ENCODE measurements at places on chromosomes 7 and 10.

DNA sequence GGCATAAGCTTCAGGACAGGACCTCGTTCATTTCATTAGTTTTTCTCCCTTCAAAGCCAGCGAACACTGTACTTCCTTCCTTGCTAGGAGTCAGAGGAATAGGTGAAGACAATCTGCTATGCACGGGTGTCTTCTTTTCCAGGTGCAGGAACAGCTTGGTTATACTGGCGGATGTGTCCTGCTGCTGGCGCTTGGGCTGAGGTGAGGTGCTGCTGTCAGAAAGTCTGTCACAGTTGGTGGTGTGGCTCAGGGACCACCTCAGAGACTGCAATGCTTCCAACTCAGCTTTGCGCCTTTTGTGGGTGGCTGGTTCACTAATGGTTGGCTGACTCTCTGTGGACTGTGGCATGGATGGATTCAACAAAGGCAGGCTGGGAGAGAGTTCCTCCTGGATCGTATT is 58.3 kb upstream of the UBN2 start:
- DNase-seq: no peak

GRCh38 chr7:12761111-12761510 is 73.7 kb downstream of the ARL4A start:
- no peak for DNase-seq

DNA sequence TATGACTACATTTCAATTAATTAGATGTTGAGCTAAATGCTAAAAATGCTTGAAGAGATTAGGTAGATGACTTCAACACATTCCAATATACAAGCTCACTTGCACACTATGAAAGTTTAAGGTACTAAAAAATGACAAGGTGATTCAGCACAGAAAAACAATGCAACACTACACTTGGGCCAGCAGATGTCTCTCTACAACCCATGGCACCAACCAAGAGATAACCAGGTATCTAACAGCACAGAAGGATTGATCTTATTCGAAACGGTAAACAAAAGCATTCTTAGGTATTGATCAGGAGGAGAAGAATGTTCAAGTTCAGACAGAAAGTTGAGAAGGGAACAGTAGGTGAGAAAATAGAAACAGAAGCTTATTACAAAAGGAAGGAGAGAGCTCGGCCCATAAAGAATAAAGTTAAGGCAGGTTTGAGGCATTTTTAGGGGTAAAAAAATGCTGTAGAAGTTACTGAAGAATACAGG is 248.2 kb upstream of the KLF14 start:
- DNase-seq: peak; percentile 61

GRCh38 chr7:16028636-16029035 is 342.2 kb upstream of the MEOX2 start:
- no peak for DNase-seq

GRCh38 chr7:122402235-122402634 is 97.7 kb upstream of the FEZF1 start:
- no peak for DNase-seq

DNA sequence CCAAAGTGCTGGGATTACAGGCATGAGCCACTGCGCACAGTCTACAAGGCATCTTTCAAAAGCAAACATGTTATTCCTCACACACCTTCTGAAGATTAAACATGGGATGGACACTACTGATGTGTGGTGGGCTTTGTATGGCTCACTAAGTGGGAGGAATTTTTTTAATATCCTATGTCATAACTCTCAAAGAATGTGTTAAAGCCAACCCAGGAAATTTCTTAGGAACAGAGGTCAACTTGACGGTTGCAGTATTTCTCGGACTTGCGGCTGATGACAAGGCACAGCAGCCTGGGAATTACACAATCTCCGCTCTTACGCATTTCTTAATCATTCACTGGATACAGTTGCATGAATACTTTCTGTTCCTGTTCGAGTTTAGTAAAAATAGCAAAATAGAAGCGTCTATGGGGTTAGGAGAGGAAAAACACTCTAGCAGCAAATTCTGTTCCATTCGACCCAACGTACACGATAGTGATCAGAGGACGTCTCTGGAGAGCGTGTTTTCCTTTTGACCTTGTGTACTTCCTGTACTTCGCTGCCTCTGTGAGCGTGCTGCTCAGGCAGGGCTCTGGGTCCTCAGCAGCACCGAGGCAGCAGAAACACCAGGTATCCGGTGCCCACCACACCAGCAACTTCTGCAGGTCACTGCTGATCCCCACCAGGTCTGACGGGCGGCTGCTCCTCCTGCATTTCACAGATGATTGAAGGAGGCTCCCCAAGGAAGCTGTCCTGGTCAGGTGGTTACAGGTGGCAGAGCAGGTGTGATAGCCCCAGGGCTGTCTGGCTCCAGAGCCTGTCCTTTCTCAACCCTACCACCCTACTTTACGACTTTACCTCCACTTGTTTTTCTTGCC is 26.4 kb upstream of the SRGN start:
- peak; percentile 100 for DNase-seq

- DNase-seq: no peak
Observed at GRCh38 chr7:102215711-102216110, 71.0 kb upstream of the SH2B2 start.

GRCh38 chr7:149721084-149721601 is 52.2 kb downstream of the ZNF467 start:
- DNase-seq: no peak

- peak; percentile 87 for DNase-seq
Observed at GRCh38 chr10:30036341-30036740, 23.0 kb downstream of the JCAD start.

DNA sequence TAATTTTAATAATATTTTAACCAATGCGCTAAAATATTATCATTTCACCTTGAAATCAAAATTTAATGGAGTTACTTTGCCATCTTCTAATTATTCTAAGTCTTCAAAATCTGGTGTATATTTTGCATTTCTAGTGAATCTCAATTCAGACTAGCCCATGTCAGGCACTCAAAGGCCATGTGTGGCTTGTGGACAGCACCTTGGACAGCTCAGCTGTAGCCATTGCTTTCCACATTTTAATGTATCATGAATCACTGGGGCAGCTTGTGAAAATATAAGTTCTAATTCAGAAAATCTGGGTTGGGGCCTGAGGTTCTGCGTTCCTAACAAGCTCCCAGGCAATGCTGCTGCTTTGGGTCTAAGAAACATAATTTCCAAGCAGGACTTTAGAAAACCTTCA is 57.2 kb downstream of the MGAM2 start:
- peak; percentile 2 for DNase-seq

DNA sequence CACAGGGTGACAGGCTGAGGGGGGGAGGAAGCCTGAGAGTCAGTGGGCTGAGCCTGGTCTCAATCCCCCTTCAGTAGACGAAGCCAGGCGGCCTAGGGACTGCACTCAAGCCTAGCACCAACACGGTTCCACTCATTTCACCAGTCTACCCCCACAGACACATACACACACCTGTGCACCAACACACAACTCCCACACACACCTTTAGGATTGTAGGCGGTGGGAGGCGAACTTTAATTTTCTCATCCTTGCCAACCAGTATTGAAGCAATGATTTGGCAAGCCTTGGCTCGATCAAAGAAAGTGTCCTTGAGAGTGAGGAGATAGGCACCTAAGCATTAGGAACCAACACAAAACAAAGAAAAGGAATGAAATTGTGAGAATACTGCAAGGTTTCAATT is 19.7 kb downstream of the POLR3A start:
- DNase-seq: no peak

DNA sequence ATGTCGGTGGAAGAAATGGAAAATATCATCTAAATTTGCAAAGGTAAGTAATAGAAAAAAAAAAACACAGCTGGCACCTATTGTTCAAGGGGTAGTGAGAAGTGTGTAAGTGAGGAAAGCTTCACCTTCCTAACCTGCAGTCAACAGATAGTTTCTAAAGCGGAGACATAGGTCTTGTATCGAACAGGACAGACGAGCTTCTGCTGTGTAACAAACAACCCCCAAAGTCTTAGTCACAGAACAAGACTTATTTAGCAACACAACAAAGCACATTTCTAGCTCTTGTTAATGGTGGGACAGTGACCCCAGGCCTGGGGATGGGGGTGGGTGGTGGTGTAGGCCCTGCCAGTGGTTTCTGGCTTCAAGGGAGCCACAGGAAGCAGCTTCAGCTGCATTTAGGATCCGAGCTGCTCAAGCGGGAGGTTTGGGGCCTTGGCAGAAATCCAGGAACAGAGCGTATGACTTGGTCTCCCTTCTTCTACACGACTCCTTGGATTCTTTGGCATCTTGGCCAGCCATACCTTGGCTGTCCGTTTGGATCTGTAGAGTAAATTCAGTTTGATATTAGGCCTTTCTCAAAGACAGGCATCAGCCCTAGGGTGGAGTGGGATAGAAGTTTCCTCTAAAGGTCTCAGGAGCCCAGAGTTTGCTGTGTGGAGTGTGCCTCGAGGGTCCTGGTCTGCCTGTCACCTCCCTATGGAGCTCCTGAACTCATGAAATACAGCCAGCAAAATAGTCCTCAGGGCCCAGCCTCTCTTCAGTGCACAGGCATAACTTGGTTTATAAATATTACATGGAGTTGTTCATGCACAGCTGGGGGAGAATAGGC is 56.9 kb upstream of the SHH start:
- no peak for DNase-seq

GRCh38 chr7:28165961-28166955 is 14.3 kb downstream of the JAZF1 start:
- DNase-seq: peak; percentile 97
